ENCODE measurements at places on chromosomes 6 and 20.

DNA sequence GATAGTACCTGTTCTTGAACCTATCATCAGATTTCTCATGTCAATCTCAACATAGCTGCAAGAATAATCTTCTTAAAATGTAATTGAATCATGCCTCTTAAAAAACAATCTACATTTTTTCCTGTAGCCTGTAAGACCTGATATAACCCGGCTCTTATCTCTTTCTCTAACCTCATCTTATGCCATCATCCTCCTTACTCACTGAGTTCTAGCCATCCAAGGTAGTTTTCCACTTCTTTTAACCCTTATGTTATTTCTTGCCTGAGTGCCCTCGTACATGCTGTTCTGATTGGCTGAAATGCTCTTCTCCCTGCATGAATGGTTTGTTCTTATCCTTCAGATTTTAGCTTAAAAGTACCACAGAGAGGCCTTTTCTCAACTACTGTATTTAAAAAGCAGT lies 16.4 kb downstream of the SLC17A5 start:
- no peak for DNase-seq

- no peak for DNase-seq
Observed at GRCh38 chr6:81750681-81751387, 1.6 kb downstream of the TENT5A start.

- no peak for DNase-seq
Observed at GRCh38 chr6:146827216-146827928, 228.6 kb downstream of the ADGB start.

- DNase-seq = no peak
Observed at GRCh38 chr20:21936720-21937380, 231.4 kb downstream of the PAX1 start.

GRCh38 chr6:12813321-12813720 lies 96.8 kb downstream of the PHACTR1 start:
- DNase-seq = no peak

- DNase-seq = no peak
Observed at GRCh38 chr6:11062715-11063114, 18.6 kb upstream of the ELOVL2 start.

- DNase-seq = no peak
Observed at GRCh38 chr6:168417191-168417590, 23.8 kb upstream of the SMOC2 start.

- DNase-seq = no peak
Observed at GRCh38 chr6:20715135-20715806, 181.0 kb downstream of the CDKAL1 start.

DNA sequence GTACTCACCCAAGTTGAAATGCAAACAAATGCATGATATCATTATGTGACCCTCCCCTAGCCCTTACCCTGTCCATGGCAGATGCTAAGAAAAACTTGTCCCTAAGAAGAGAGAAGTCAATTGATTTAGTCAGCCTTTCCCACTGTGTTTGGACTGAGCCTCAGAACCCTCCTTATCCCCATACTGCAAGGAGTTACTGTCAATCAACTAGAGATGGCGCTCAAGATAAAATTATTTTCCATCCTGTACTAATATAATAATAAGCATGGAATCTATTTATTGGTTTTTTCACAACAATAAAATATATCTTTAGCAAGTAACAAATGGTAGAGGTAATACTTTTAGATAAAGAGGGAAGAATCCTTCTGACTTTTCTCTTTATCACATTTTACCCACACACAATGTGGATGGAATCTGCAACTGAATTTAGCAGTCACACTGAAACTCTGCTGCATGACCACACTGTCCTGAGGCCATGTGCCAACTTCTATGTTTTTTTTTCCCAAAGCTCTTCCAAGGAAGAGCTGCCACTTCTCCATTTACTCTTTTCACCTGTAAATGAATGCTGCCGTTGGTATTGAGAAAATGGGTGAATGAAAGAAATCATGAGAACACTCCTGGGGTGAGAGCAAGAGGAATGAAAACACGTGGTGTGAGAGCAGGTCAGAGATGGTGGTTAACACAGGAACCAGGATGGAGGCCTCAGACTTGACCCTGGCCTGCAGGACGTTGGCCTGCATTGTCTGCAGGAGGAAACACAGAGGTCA lies 10.5 kb downstream of the NT5E start:
- DNase-seq = no peak

- no peak for DNase-seq
Observed at GRCh38 chr6:24524329-24524728, 29.6 kb downstream of the ALDH5A1 start.

DNA sequence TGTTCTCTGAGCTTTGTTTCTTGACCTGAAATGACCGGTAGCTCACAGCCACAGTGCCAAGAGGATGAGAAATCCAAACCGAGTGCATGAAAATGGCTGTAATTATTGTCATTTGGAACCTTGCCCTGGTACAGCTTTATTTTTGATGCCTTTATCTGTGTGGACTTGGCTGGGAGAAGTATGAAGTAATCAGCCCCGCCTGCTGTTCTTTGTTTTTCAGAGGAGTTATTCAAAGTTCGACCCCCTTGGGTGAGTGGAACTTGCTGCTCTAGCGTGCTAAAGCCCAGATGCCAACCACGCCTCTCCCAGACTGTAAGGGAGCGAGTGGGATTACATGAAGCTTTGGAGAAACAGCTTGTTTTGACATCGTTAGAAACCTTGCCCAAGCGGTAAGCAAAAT lies 48.3 kb downstream of the ECT2L start:
- no peak for DNase-seq

- no peak for DNase-seq
Observed at GRCh38 chr6:157558487-157559200, 177.7 kb downstream of the ZDHHC14 start.
